ENCODE measurements at places on chromosomes 3 and 15.

DNA sequence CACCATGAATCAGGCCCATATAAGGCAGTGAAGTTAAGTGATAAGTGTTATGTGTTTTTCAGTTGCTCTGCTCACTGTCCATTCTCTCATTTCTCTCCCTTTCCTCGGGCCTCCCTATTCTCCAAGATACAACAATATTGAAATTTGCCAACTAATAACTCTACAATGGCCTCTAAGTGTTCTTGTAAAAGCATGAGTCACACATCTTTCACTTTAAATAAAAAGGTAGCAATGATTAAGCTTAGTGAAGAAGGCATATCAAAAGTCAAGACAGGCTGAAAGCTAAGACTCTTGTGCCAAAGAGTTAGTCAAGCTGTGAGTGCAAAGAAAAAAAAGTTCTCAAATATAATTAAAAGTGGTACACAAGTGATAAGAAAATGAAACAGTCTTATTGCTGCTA is 675.4 kb downstream of the OTOL1 start:
- no peak for DNase-seq

DNA sequence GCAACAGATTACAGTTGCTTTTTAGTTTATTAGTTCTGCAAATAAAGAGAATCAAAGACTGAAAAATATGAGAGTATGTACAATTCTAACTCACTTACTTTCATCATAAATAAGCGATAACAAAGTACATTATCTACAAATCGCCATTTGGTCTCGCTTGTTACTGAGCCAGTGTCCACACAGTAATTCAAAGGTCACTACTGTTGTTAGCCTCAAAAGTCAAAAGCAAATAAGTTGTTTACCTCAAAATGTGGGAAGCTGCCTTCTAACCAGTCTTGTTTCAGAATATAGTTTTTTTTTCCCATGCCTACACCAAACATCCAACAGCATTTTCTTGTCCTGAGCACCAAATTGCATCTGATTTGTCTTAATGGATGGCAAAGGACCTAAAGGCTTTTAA is 127.4 kb upstream of the FAM3D start:
- no peak for DNase-seq

DNA sequence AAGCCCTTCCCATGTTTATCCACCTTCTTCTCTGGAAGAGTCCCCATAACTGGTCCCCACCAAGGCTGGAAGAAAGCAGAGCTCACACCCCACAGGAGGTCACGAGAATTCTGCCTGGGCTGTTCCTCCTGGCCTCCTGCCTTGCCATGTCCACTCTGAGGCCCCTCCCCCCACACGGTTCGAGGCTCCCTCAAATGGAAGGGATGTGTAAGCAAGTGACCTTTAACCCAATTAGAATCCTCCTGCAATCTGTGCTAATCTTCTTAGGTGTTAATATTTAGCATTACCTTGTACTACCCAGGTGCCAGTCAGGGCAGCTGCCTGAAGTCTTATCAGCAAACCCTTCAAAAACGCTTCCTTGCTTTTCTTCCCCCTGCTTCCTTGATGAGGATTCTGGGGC is 32.4 kb upstream of the DYNC1LI1 start:
- DNase-seq = no peak

GRCh38 chr15:78197632-78198031 is 36.7 kb downstream of the ACSBG1 start:
- DNase-seq = no peak

- no peak for DNase-seq
These were observed 10.9 kb downstream of the CHCHD6 start for GRCh38 chr3:126714921-126715320.

DNA sequence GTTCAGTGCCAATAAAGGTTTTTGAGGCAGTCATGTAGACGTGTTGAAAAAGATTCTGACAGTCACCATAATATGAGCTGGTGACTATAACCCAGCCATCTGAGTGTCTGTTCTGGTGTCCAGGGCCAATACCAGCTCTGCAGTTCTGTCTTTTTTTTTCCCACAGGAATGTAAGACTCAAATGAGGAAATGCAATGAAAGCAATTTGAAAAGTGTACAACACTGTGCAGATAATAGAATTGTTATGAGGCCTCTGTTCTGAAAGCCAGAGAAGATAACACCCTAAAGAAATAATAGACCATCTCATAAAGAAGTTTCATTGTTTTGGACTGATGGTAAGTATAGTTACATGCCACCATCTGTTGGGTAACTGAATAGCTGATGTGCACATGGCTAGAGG is 57.1 kb downstream of the CLDN1 start:
- DNase-seq = no peak

- DNase-seq = no peak
These were observed 20.4 kb downstream of the TMEM43 start for GRCh38 chr3:14145236-14145635.

- DNase-seq = no peak
These were observed 3.5 kb upstream of the GALNT15 start for GRCh38 chr3:16171009-16171408.

GRCh38 chr3:172256101-172256734 is 192.0 kb downstream of the GHSR start:
- no peak for DNase-seq

DNA sequence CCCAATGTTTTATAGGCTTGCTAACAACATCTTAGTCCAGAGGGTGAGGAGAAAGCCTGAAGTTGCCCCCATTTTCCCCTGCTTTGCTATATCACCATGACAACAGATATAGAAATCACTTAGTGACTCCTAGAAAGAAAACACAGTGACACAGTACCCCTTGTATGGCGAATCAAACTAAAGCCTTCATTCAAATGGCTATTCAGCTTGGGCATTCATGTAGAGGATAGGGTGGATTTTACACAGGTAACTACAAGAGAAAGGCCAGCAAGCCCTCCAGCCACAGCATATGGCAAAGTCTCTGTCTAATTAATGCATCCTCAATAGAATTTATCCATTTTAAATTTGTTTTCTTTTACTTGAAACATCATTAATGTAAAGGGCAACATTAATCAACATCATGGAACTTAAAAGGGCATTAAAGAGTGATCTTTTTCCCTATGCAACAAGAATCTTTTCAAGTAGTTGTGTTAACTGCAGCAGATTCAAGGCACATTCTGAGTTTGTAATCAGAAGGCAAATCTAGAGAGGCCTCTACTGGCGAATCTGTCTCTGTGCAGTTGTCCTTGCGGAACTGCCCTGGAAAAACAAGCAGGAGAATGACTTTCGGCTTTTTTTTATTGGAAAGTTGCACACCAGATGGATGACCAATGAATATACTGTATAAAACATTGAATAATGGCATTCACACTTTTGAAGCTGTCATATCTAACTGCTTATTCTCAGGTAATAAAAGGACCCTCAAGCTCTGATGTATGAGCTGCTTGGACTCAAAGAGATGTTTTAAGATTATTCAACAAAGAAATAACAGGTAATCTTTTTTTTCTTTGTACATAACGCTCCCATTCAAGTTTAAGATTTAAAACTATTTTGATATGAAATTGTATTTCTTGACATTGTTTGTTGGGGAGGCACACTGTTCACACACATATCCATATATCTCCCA is 621.7 kb upstream of the AGTR1 start:
- no peak for DNase-seq

GRCh38 chr15:80864666-80865065 is 85.5 kb downstream of the CEMIP start:
- DNase-seq = no peak

DNA sequence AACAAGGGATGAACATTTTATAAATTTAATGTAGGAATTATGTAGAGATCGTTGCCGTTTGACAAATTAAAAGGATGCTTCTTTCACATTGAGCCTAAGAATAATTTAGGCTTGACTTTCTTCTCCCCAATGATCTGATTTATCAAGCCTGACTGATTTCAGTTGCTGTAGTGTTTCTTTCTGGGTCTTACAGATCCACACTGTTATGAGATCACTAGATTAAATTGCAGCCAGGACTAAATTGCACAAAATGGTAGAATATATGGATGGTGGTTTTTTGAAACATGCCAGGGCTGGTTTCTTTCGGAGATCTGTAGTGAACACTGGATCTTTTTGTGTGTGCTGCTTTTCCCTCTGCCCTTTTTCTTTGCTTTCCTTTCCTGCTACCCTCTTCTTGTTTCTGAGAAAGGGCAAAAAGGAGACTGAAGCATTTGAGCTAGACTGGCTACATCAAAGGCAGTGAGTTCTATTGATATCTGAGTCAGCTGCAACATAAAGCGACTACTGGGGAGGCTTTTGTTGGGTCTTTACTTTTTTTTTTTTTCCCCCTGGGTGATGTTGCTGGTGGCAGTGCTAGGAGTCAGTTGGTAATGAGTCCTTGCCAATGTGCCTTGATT is 83.0 kb downstream of the AKAP13 start:
- DNase-seq = no peak

- DNase-seq = no peak
These were observed 26.3 kb upstream of the PRR23E start for GRCh38 chr3:127166501-127167065.

DNA sequence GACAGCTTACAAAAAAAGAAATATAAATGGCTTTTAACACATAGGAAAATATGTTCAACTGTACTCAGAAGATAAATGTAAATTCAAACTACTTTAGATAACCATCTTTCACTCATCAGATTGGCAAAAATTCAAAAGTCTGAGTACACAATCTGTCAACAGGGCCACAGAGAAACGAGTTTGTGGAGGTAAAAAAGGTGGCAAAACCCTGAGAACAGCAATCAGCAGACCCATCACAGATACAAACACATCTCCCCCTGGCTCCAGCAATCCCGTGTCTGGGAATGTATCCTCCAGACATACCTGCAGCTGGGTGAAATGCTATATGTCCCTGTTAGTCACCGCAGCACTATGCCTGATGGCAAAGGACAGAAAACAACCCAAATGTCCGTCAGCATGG is 149.5 kb downstream of the OSBPL10 start:
- no peak for DNase-seq

DNA sequence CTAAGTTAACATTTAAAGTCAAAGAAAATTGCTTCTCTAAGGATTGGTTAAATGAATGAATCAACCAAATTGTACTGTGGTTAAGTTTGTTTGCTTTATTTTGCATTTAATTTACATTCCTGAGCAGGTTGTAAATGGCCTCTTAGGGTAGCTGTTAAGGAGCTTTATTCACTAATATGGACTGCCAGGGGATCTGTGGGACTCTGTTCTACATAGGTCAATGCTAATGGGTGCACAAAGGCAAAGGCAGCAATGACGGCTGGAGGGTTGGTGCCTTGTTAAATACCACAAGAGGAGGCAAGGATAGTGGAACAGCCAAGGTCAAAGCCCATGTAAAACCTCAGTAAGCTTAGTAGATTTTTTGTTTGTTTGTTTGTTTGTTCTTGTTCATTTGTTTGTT is 89.3 kb upstream of the P2RY1 start:
- no peak for DNase-seq
